ENCODE measurements at places on chromosomes 6 and 20.
A peak's percentile ranks its signal among the peaks of the same experiment; 100 is the strongest.

- no peak for DNase-seq
These were observed 153.2 kb downstream of the AIG1 start for GRCh38 chr6:143213859-143214376.

GRCh38 chr6:97689078-97689754 is 406.2 kb upstream of the MMS22L start:
- DNase-seq, result no peak

DNA sequence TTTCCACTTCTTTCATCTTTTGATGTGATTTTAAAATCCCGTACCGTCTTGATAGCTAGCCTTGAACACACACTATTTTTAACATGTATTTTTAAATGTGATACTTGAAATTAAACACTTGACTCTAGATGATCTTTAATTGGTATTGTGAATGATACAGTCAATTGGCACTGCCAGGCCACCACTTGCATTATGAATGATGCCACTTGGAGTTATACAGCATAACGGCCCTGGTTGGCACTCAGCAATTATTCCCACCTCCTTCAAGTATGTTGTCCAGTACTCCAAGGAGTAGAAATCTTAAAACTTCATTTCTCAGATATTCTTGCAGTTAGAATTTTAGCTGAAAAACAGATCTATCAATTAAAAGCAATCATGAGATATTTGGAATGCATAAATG is 62.9 kb downstream of the TENT5A start:
- DNase-seq, result no peak

DNA sequence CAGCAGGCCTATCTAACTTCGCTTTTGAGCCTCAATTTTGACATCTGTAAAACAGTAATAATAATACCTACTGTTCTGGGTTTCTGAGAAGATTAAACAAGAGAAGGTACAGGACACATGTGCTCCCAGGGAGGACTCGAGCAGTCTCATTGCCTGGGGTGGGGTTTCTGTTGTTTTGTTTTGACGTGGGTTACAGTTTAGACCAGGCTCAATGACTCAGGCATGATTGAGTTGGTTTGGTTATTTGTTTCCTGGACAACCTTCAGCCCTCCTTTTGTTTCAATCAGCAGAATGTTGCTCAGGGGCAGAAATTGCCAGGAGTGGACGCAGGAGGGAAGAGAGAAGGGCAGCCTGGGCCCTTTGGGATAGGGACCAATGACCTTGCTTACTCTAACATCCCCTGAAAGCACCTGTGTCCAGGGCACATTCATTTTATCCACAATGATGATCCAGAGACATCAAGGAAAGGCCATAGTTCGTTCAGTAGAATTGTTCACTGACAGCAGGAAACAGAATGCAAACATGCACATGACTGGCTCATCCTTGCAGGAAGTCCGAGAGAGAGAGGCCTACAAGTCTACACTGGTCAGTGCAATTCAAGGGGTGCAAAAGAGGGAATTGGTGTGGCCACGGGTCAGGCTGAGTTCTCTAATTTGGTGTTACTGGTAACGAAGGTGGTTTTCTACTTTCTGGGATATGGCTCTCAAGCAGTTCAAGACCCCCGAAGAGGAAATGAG is 74.5 kb upstream of the MRPS10 start:
- no peak for DNase-seq

- DNase-seq, result no peak
These were observed at the start of gene GPX5 for GRCh38 chr6:28525496-28526039. Gene GPX5, plus strand, starts transcription at chr6:28525881. Its CDS starts 133 bp downstream, at chr6:28526014.

- DNase-seq, result no peak
These were observed 160.2 kb downstream of the MRPL14 start for GRCh38 chr6:43966853-43967718.

DNA sequence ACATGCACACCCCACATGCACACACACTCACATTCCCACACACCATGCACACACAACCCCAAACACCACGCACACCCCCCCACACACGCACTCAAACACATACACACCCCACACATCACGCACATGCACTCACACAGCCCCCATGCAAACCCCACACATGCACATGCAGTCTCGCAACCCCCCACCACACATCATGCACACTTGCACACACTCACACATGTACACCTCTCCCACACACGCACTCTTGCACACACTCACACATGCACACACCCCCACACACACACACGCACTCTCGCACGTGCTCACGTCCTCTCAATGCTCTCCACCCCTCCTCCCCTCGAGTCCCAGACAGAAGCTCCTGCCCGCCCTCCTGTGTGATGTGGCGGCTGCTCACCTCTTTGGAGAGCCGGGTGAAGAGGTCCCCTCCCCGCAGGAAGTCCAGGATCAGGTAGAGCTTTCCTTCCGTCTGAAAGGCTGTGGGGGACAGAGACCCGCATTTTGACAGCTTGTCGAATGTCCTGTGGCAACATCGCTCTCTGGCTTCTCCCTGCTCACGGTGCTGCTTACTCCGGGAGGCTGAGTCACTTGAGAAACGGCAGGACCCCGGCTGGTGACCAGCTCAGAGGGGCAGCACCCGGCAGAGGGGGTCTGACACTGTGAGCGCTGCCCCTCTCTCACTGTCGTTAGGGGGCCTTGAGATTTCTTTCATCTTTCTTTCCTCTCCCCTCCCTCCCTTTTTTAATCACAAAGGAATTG is 78.5 kb downstream of the RAMACL start:
- no peak for DNase-seq

DNA sequence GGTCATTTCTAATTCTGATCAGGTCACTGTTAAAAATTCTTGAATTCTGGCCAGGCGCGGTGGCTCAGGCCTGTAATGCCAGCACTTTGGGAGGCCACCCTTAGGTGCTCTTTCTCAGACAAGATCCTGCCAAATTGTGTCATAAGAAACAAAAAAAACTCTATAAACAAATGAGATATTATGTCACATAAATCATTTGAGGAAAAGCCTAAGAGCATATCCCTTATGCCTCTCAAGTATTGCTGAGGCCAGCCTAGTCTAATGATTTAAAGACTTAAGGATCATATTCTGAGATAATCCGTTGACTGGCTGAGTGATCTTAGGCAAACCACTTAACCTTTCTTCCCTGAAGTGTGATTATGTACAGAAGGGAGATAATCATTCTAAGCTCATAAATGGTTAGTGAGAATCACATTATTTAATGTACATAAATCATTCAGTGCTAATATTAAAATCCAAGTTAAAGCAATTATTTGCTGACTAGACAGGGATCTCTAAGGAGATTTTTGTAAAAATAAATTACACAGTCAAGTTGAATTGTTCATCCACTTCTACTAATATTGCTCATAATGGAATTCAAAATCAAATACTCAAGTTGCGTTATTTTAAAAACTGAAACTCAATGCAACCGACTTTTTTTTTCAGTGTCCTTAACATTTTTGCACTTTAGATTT is 365.4 kb downstream of the PHF3 start:
- DNase-seq, result no peak

DNA sequence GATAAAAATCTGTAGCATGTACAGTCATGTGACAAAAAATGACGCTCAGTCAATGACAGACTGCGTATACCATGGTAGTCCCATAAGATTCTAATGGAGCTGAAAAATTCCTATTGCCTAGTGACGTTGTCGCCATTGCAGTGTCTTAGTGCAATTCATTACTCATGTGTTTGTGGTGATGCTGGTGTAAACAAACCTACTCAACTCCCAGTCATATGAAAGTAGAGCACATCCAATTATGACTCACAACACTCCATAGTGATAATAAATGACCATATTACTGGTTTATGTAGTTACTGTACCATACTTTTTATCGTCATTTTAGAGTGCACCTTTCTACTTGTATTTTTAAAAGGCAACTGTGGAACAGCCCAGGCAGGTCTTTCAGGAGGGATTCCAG is 45.0 kb downstream of the TFAP2A start:
- DNase-seq, result no peak

DNA sequence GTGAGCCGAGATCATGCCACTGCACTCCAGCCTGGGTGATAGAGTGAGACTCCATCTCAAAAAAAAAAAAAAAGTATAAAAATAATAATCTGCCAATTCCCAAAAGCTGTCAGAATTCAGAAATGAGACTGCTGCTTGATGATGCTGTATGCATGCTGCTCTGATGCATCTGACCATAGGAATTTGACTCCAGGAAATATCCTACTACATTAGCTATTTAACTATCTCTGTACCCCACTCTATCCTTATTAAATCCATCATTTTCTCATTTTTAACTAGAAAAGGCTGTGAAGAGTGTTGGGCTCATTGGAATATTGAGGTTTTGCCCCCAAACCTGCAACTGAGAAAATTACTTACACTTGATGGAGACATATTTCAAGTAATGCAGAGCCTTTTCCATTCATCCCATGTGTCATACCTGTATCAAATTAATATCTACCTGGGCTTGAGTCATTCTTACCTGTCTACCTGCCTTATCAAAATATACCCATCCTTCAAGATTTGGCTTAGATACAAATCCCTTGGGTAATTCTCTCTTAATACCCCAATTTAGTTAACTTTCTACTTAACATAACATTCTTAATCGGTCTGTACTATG is 135.2 kb upstream of the PREP start:
- DNase-seq, result no peak

DNA sequence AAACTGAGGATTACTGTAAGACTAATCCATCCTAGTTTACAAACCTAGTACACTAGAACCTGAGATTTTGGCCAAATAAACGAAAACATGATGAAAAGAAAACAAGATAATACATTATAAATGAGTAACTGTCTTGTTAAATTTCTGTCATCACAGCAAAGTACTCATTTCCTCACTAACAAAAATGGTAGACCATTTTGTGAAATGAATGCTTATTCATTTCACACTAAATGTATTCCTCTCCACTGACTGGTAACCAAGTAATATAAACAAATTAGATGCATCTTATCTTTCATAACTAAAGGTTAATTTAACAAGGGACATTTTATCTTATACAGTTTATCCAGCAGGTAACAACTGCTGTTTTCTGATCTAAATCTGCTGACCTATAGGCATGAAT is 143.7 kb downstream of the REV3L start:
- DNase-seq, result no peak

GRCh38 chr6:149990212-149990660 is 26.5 kb downstream of the ULBP1 start:
- DNase-seq, result peak; percentile 59

- DNase-seq, result no peak
These were observed 4.1 kb downstream of the SLC22A7 start for GRCh38 chr6:43302126-43302525.

DNA sequence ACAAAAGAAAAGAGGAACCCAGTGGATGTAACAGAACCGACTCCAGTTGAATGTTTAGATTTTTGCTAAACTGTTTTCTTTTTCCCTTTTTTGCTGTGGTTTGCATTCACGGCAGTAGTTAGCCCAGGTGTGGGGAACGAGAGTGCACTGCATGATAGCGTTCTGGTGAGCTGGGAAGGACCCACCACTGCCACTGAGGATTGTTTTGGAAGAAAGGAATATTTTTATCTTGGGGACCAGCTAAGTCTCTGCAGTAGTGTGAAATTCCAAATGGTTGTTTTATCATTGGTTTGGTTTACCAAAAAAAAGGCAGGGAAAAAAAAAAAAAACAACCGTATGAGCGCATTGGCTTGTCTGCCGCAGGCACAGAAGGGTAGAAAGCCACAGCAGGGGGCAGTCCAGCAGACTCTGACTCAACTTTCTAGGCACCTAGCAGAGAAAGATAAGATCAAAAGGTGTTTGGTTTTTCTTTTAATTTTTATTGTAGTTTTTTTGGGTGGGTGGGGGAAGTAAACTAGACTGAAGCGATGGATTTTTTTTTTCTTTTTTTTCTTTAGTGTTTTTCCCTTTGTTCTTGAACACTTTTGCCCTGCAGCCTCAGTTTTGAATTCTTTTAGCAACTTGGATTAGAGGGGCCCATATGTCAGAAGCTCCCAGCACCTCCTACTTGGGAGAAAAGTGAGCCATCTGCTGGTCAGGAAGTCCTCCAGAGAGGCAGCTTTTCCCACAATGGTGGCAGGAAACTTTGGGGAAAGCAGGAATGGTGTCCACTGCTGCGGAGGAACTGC is 13.5 kb upstream of the RAB5IF start:
- no peak for DNase-seq

GRCh38 chr6:152380993-152381898 is 255.9 kb downstream of the SYNE1 start:
- no peak for DNase-seq

- DNase-seq, result no peak
These were observed 14.0 kb upstream of the BTN3A2 start for GRCh38 chr6:26350858-26351543.

DNA sequence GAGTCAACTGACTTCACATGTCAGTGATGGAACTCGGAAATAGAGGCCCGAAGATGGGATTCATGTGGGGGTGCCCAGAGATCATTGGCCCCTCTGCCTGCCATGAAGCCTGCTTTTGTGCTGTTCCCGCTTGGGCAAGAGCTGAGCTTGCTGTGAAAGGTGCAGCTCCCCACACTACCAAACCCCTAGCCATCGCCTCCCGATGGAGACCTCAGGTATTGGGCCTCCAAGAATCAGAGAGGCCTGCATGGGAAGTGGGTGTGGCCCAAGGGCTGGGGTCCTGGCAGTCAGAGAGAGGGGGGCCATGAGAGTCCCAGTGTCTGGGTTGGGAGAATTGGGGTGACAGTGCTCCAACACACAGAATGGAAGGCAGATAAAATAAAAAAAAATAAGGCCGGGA is 160.9 kb downstream of the SOD2 start:
- DNase-seq, result no peak

DNA sequence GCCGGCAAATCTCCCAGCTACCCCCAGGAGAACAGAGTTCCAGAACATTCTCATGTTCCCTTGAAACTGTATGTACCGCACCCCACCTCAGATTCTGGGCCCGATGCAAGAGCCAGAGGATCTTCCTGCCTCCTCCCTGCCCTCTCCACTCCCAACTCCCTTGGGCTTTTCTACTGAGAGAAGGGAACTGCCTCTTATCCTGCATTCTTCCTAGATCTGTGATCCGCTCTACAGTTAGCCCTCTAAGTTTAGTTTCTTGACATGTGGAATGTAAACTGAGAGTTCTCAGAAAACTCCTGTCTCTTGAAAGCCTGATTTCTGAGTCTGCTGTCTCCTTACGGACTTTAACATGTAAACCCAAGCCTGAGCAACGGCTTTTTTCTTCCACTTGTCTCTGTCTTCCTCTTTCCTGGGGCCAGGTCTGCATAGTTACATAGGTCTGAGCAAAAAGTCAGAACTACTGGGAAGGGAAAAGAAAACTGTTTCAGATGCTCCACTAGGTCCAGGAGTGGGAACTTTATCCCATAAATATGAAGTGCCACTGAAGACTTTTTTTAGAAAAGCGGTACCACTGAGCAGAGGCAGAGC is 86.5 kb upstream of the TNFAIP3 start:
- DNase-seq, result no peak

- DNase-seq, result no peak
These were observed 195.0 kb downstream of the TASP1 start for GRCh38 chr20:13443690-13444089.

GRCh38 chr20:11544029-11544678 is 373.5 kb upstream of the BTBD3 start:
- DNase-seq, result no peak

- no peak for DNase-seq
These were observed 35.2 kb upstream of the TXLNB start for GRCh38 chr6:139327038-139327437.
